ENCODE measurements at places on chromosomes 12 and 14. TPM values are rescaled to one million over a fixed set of nuclear protein-coding genes. Genes with fewer than 3 reads are reported as not detected.
A peak's percentile ranks its signal among the peaks of the same experiment; 100 is the strongest.

Gene SLC38A1
- 207 TPM for total RNA-seq

- peak overlapping the region; percentile 14 for H3K4me3 ChIP-seq
- H3K4me1 ChIP-seq = peaks cover 8% of the 10 kb centered on the region
- no peaks in the 10 kb centered on the region for H3K27me3 ChIP-seq
- DNase-seq = no peak
These were observed 76.1 kb upstream of the HECTD1 start for GRCh38 chr14:31283578-31284252.

Gene TCL1B
- not detected for total RNA-seq

Gene POTEG
- total RNA-seq = not detected

GRCh38 chr12:59675461-59675860 lies 79.6 kb downstream of the SLC16A7 start:
- H3K27me3 ChIP-seq = no peaks in the 10 kb centered on the region
- no peaks in the 10 kb centered on the region for H3K4me1 ChIP-seq
- H3K36me3 ChIP-seq = peaks cover 27% of the 10 kb centered on the region
- no peak overlapping the region for H3K4me3 ChIP-seq

DNA sequence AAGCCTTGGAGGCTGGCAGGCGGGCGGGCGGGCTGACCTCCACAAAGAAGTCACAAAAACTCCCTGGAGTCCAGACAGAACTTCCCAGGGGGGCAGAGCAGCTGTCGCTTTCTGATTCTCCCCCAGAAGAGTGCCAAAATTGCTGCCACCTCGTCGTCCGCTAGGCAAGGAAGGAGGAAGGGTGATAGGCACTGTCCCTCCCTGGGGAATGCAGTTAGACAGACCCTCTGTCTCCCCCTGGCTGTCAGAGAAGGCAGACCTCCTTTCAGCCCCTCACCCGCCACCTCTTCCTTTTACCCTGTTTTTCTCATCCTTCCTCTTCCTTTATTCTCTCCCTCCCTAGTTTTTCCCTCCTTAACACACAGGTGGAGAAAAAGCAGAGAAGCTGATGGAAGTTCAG lies 18.7 kb downstream of the GRIN2B start:
- DNase-seq = no peak
- peaks cover 4% of the 10 kb centered on the region for H3K27me3 ChIP-seq
- no peak overlapping the region for H3K27ac ChIP-seq
- H3K4me3 ChIP-seq = no peak overlapping the region
- H3K4me1 ChIP-seq = no peaks in the 10 kb centered on the region
- H3K36me3 ChIP-seq = no peaks in the 10 kb centered on the region

Gene DPPA3
- not detected for total RNA-seq

Gene KLHL33
- total RNA-seq = 3.4 TPM

Measured in activated naive CD8-positive, alpha-beta T cell treated with anti-CD3 and anti-CD28 coated beads, Interleukin-2, amount 10 ng/mL, durations not matched to agents 7 days and 5 days (primary cell).